ENCODE measurements at places on chromosomes 7 and 10.

GRCh38 chr10:100614429-100615095 lies 78.8 kb downstream of the HIF1AN start:
- DNase-seq = no peak

GRCh38 chr7:108838198-108838597 lies 268.5 kb downstream of the DNAJB9 start:
- DNase-seq = no peak

GRCh38 chr10:128744811-128745305 lies 618.6 kb upstream of the MKI67 start:
- DNase-seq = no peak

DNA sequence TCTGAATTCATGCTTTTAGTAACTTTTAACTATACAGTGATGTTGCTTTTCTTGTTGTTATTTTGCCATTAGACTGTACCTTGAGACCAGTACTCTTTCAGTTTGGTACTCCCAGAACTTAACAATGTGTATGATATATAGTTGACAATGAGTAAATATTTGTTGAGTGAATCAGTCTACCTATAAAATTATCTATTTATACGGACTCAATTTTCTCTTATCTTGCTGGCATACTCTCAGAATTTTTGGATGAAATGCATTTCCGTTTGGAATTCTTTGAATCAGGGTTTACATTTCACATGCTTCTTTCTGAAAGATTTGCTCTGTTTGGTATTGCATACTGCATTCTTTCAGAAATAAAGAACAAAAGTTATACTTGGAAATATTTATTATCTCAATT lies 47.8 kb upstream of the LRRC17 start:
- no peak for DNase-seq

- no peak for DNase-seq
Observed at GRCh38 chr10:12510501-12510941, 161.2 kb downstream of the CAMK1D start.

- peak; percentile 39 for DNase-seq
Observed at GRCh38 chr7:45890902-45891461, 2.7 kb downstream of the IGFBP1 start.

GRCh38 chr10:70144372-70145110 lies 2.0 kb downstream of the TYSND1 start:
- no peak for DNase-seq

DNA sequence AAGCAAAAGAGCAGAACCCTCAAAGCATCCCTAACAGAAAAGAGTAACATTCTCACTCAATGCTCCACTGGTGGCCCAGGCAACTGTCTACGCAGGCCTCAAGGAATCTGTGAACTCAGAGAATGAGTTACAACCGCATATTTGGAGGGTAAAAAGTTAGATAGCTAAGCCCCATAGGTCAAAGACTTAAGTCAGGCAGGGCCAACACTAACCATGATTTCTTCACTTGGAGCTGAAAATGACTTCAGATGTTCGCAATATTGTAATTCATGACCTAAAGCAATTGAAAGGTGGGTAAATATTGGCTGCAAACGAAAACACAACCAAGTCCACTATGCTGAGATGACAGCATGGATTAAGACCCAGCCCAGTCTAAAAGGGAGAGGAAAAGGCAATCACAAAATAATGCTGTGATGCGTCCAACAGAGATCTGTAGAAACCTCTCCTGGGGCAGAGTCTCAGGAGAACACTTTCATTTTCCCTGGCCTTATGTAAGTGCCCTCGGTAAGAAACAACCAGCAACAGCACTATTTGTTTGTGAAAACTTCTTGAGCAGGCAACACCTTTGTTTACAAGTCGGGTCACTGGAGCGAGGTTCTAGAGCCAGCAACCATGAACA lies 176.5 kb downstream of the TNS3 start:
- DNase-seq = no peak

DNA sequence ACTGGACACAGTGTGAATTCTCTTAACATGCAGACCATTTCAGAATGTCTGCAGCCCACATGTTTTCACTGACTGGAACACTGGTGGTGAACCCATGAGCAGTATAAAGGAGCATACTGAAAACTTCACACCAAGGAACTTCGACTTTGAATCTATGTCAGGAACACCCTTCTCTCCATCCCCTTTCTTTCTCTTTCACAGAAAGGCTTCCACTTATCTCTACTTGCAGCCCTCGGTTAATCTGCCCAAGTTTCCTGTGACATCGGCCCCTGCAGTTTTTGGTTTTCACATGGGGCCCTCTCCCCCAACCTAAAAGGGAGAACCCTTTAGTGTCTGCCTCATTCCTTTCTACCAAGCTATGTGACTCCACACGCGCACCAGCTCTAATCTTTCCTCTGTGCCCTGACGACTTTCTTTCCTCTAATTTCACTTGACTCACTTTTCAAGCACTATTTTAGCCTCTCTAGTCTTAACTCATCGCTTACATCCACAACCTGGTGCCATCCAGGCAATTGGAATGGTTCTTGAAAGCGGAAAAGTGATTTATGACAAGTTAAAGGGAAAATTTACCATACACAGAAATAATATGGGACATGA lies 70.1 kb downstream of the RELN start:
- no peak for DNase-seq

GRCh38 chr7:103941976-103942375 lies 47.5 kb downstream of the RELN start:
- DNase-seq = no peak

DNA sequence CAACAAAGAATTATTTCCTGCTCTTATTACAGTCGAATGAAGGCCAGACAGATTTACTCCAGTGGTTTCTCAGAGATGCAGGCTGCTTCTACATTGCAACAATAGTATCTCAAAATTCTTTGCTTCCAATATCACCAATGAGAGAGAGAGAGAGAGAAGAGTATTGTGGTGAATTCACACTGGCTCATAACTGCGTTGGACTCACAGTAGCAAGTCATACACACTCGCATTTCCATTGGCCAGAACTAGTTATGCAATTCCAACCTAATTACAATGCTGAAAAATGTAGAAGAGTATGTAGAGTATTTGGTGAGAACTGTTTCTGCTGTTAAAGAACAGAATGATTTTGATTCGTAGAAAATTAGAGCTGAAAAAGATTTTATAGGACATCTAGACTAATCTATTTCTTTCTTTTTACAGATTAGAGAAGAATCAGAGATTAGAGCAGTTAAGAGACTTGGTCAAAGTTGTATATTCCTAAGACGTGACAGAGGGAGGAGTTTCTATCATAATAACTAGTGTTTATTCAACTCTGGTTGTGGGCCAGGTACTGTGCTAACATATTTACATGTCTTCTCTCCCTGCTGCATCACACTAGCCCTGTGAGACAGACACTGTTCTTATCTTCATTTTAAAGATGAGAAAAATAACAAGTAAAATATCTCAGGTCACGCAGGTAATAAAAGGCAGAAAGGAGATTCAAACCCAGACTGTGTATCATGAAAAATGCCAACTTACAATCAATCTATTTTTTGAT lies 34.6 kb upstream of the PDK4 start:
- DNase-seq = no peak

GRCh38 chr7:90391488-90391887 lies 11.8 kb upstream of the CLDN12 start:
- no peak for DNase-seq

DNA sequence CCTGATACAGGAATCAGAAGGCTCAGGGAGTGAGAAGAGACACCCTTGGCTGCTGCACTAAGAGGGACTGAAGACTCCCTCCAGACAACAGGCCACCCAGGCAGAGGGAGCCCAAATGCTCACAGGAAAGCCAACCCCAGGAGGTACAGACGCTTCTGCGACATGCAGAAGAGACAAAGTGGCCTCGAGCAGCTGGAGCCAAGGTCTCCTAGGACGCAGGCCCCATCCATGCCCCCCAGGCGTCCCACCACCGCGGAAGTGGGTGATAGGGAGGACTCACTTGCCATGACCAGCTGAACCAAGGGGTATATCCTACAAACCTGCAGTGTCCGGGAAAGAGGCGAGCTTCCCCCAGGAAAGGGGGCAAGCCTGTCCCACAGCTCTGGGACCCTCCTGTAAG lies 56.9 kb downstream of the CTBP2 start:
- no peak for DNase-seq

DNA sequence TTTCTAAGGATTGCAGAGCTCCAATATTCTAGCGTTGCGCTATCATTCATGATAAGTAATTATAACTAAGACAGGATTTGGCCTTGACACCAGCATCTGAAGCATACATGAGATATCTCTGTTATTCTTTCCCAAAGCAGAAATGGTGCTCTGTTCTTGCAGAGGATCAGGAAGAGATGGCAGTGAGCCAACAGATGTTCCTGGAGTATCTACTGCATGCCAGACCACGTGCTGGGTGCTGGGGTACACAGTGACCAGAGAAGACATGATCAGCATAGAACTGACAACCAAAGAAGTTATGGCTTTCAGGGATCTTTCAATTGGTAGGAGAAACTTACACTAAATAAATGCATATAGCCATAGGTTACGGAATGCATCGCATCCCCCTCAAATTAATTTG lies 63.7 kb upstream of the PLXNA4 start:
- no peak for DNase-seq

DNA sequence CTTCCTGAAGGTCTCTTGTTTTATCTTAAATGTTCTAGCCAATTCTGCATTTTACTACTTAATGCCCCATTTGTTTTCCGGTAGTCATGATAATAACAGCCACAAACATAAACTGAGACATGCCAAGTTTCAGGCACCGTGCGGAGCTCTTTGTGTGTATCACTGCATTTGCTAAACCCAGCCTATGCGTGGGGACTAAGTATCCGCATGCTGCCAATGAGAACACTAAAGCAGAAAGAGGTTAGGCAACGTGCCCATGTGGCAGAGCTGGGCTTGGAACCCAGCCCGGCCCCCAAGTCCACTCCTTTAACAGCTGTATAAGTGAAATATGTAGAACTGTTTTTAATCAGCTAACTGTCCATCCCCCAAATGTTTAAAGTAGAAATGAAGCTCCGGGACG lies 54.1 kb downstream of the SLIT1 start:
- DNase-seq = no peak

GRCh38 chr10:96789571-96790108 lies 42.5 kb upstream of the LCOR start:
- DNase-seq = peak; percentile 7

GRCh38 chr10:129074939-129075338 lies 392.1 kb upstream of the MGMT start:
- DNase-seq = no peak

Measured in fibroblast of skin of left quadriceps (primary cell).